Panc1 (cell line): ENCODE measurements at places on chromosomes 1 and 21. TPM values are rescaled to one million over a fixed set of nuclear protein-coding genes. Genes with fewer than 3 reads are reported as not detected.

The SYNC gene
- total RNA-seq = 1.3 TPM

The SVBP gene
- total RNA-seq = 21.2 TPM

DNA sequence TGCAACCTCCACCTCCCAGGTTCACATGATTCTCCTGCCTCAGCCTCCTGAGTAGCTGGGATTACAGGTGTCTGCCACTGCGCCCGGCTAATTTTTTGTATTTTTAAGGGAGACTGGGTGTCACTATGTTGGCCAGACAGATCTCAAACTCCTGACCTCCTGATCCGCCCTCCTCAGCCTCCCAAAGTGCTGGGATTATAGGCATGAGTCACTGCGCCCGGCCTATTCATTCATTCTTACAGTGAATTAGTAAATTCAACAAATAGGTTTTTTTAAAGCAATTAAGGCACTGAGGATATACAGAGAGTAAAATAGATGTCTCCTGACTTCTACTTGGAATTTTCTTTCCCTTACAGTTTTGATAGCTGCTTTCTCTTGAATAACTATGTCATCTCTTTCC, 43.5 kb downstream of the CDC42 start:
- no peak for DNase-seq

The JAM2 gene
- total RNA-seq = 0.21 TPM

- DNase-seq = peak; percentile 36
Observed at GRCh38 chr1:112957133-112957812, 1.3 kb upstream of the SLC16A1 start.

DNA sequence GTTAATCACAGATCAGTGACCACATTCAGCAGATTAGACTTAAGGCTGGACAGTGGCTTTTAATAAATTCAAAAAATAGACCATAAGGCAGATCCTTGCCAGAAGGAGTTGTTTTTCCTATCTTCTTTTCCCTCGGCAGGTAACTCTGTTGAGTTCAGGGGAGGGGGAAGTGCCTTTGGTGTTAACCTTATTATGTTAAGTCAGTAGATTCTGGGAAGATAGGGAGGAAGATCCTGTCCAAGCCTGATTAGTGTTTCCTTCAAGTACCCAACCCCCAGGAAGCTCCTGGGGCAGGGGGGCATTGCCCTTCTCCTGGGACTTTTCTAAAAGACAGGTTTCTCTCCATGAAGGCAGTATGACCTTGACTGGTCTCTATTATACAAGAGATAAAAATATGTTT, 87.4 kb downstream of the ELAVL4 start:
- DNase-seq = no peak

DNA sequence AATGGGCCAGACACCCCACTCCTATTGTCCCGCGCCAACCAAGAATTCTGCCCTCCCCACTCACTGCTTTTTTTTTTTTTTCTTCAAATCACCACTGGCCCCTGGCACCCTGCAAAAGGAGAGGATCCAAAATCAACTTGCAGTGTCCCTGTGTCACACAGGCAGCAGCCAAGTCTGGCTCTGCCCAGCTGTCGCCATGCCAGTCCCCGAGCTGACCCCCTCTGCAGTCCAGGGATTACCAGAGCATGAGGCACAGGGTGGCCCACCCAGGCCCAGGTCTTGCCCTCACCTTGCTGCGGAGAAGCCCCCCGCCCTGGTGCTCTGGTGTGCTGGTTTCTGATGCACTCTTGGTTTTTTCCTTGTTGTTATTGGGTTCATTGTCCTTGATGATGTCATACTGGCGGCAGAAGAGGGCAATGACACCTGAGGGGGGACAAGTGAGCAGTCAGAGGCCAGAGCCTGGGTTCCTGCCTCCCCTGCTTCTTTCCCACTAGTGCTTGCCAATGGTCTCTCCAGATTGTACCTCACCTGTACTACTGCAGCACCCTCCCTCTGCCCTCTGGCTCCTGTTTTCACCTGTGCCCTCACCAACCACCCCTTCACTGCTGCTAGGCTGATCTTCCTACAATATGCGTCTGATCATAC, 6.2 kb downstream of the FNDC5 start:
- no peak for DNase-seq
